ENCODE measurements at places on chromosomes 11 and 22. TPM values are rescaled to one million over a fixed set of nuclear protein-coding genes. Genes with fewer than 3 reads are reported as not detected.

LRRC74B gene
- not detected for total RNA-seq

CDHR5 gene
- not detected for total RNA-seq

- no peak for DNase-seq
- H3K4me1 ChIP-seq, result peaks cover 7% of the 10 kb centered on the region
- no peak overlapping the region for H3K4me3 ChIP-seq
- H3K27me3 ChIP-seq, result peaks cover 11% of the 10 kb centered on the region
Measured at GRCh38 chr11:102812188-102812587, 14.2 kb upstream of the MMP1 start.

DNA sequence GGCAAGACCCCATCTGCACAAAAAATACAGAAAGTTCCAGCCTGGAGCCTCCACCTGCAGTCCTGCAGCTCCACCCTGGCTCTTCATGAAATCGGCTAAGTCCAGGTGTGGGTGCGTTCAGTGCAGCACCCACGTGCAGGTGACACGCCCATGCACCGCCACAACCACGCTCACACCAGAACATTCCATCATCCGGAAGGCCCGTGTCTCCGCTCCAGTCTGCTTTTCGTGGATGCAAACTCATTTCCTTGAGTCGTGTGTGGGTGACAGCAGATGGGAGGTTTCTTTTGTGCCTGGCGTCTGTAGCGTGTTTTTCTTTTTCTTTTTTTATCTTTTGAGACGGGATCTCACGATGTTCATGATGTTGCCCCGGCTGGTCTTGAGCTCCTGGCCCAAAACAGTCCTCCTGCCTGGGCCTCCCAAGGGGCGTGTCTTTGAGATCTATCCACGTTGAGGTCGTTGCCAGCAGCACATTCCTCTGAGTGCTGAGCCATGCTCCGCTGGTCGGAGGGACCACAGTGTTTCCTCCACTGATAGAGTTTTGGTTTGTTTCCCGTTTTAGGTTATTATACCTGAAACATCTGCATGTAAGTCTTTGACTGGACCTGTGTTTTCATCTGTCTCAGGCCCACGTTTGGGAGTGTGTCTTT, 7.2 kb downstream of the PTDSS2 start:
- no peak overlapping the region for H3K27ac ChIP-seq
- H3K27me3 ChIP-seq, result no peaks in the 10 kb centered on the region
- no peak for DNase-seq
- H3K4me1 ChIP-seq, result no peaks in the 10 kb centered on the region
- peaks cover 19% of the 10 kb centered on the region for H3K36me3 ChIP-seq

DNA sequence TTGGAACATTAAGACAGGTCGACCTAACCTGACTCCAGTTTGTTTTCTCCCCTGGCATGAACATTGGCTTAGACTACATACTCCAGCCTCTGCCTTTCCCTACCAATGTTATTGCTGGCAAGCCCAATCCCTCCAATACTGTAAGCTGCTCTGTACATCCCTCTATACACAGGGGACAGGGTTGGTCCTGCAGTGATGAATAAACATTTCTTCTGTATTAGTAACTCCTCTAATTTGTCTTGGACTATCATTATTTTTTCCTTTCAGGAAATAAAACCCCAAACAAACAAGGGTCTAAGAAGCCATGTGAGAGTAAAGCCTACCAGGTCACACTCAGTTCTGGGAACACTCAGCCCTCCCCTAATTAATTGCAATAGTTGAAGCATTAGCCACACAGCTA, 35.1 kb upstream of the FJX1 start:
- H3K36me3 ChIP-seq, result no peaks in the 10 kb centered on the region
- peaks cover 85% of the 10 kb centered on the region for H3K4me1 ChIP-seq
- H3K4me3 ChIP-seq, result peak overlapping the region; percentile 15
- peak; percentile 56 for DNase-seq
- peaks cover 2% of the 10 kb centered on the region for H3K27me3 ChIP-seq

CEND1 gene
- 11.1 TPM for total RNA-seq

- no peak overlapping the region for H3K27ac ChIP-seq
- peaks cover 35% of the 10 kb centered on the region for H3K36me3 ChIP-seq
- no peaks in the 10 kb centered on the region for H3K4me1 ChIP-seq
- no peak for DNase-seq
- no peaks in the 10 kb centered on the region for H3K27me3 ChIP-seq
Measured at GRCh38 chr11:77730789-77731188, 89.7 kb downstream of the RSF1 start.

KCNQ1OT1 gene
- 0.44 TPM for total RNA-seq

- no peak for DNase-seq
- H3K27ac ChIP-seq, result no peak overlapping the region
- H3K36me3 ChIP-seq, result no peaks in the 10 kb centered on the region
- H3K4me1 ChIP-seq, result no peaks in the 10 kb centered on the region
- no peak overlapping the region for H3K4me3 ChIP-seq
Measured at GRCh38 chr11:133240908-133241655, 291.2 kb downstream of the OPCML start.

GRCh38 chr11:130100381-130101095, 30.8 kb downstream of the APLP2 start:
- no peak for DNase-seq
- peaks cover 39% of the 10 kb centered on the region for H3K4me1 ChIP-seq
- no peak overlapping the region for H3K27ac ChIP-seq
- H3K27me3 ChIP-seq, result peaks cover 8% of the 10 kb centered on the region
- no peak overlapping the region for H3K4me3 ChIP-seq

- H3K4me3 ChIP-seq, result no peak overlapping the region
- no peaks in the 10 kb centered on the region for H3K27me3 ChIP-seq
- H3K36me3 ChIP-seq, result no peaks in the 10 kb centered on the region
- H3K4me1 ChIP-seq, result no peaks in the 10 kb centered on the region
- peak; percentile 30 for DNase-seq
- no peak overlapping the region for H3K27ac ChIP-seq
Measured at GRCh38 chr11:82701847-82702520, 31.7 kb downstream of the FAM181B start.

ALX4 gene
- 0.09 TPM for total RNA-seq
